Skeletal muscle tissue (tissue), 5 donors: ENCODE measurements at places on chromosomes 2 and 18. TPM values are rescaled to one million over a fixed set of nuclear protein-coding genes. Genes with fewer than 3 reads are reported as not detected.

Gene HAAO
- total RNA-seq = 4.2 TPM

Gene TM4SF20
- not detected for total RNA-seq

Gene LOXHD1
- total RNA-seq = 1.6 TPM

Gene STPG4
- not detected for total RNA-seq

Gene EVX2
- total RNA-seq = under 0.01 TPM

Gene SPHKAP
- total RNA-seq = 49.6 TPM

Gene PDCL3
- 15.7 TPM for total RNA-seq

Gene KRTCAP3
- not detected for total RNA-seq

Gene TGIF1
- 55.3 TPM for total RNA-seq

Gene RBM43
- 6.3 TPM for total RNA-seq

Gene ZNF514
- total RNA-seq = 22.4 TPM

Gene OTOF
- 5.2 TPM for total RNA-seq

Gene HSBP1L1
- 2.1 TPM for total RNA-seq

Gene IGFBP5
- total RNA-seq = 260 TPM

Gene KATNAL2
- total RNA-seq = 8.4 TPM

Gene NCKAP5
- total RNA-seq = 5.7 TPM

Gene ZNF521
- 40.2 TPM for total RNA-seq

Gene TTN
- 2,245 TPM for total RNA-seq

Gene MROH2A
- not detected for total RNA-seq

Gene SLC9A4
- not detected for total RNA-seq
